Stomach (tissue), 19 donors: ENCODE measurements at places on chromosomes 5 and 9. TPM values are rescaled to one million over a fixed set of nuclear protein-coding genes. Genes with fewer than 3 reads are reported as not detected.

Gene HSPB3
- total RNA-seq: 9.4 TPM

Gene GFPT2
- 54.5 TPM for total RNA-seq

Gene ZCCHC10
- 16.5 TPM for total RNA-seq

Gene BTNL9
- total RNA-seq: 14.1 TPM

Gene PITX1
- 91.1 TPM for total RNA-seq

DNA sequence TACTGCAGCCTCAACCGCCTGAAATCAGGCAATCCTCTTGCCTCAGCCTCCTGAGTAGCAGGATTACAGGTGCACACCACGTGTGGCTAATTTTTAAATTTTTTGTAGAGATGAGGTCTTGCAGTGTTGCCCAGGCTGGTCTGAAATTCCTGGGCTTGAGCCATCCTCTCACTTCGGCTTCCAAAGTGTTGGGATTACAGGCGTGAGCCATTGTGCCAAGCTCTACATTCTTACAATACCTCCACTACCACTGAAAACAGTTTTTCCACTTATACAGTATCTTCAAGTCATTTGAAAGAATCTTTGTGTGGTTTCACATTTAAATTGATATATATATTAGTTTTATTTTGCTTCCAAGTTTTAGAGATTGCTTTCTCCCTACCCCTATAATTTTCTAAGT, 42.6 kb downstream of the LARP1 start:
- no peak for DNase-seq
- no peaks in the 10 kb centered on the region for H3K27me3 ChIP-seq
- H3K36me3 ChIP-seq: peaks cover 95% of the 10 kb centered on the region
- no peak overlapping the region for H3K4me3 ChIP-seq

GRCh38 chr5:38249301-38249700, 9.1 kb upstream of the EGFLAM start:
- no peaks in the 10 kb centered on the region for H3K36me3 ChIP-seq
- DNase-seq: no peak
- H3K4me3 ChIP-seq: no peak overlapping the region
- no peaks in the 10 kb centered on the region for H3K4me1 ChIP-seq

DNA sequence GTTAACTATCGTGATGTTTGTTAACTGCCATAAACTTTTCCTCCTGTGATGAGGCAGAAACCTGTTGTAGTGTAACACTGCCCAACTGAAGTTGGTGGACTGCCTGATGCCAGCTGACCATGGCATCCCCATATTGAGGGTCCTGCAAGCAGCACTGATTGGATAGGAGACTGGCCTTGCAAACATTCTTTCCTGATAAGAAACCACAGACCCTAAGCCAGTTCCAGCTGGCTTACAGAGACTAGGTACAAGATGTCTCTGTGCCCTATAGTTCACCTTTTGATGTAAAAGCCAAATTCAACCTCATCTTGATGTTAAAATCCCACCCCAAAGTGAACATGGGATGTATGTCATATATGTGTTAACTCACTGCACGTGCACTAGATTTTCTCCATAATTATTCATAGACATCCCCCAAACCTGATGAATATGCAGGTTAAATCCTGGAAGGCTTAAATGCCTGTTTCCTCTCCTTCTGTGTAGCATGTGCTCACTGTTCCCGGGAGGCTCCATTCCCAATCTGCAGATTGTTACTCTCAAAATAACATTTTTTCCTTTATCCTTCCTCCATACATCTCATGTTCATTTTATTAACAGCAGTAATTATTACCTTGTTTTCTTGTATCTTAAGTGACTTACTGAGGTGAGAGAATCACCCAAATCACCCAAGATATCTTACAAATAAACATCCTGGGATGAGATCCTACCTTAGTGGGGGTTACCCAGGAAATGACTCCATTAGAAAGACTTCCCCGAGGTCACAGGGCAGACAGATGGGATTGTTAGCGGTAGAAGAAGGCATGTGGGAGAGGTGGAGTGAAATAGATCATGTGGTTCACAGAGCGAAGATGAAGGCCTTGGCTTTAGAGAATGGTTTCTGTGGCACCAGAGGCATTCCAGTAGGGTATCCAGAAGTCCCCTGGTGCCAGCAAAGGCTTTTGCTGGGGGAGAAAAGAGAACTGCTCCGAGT, 566.7 kb downstream of the CCDC171 start:
- no peaks in the 10 kb centered on the region for H3K27me3 ChIP-seq
- H3K27ac ChIP-seq: no peak overlapping the region
- H3K4me3 ChIP-seq: no peak overlapping the region
- no peak for DNase-seq
- no peaks in the 10 kb centered on the region for H3K4me1 ChIP-seq

- no peak overlapping the region for H3K4me3 ChIP-seq
- H3K36me3 ChIP-seq: no peaks in the 10 kb centered on the region
- peak; percentile 76 for DNase-seq
- H3K27ac ChIP-seq: no peak overlapping the region
- H3K4me1 ChIP-seq: peaks cover 33% of the 10 kb centered on the region
These were observed 76.1 kb downstream of the ARRDC3 start for GRCh38 chr5:91307048-91307447.

- H3K27me3 ChIP-seq: no peaks in the 10 kb centered on the region
- no peak overlapping the region for H3K27ac ChIP-seq
- H3K4me1 ChIP-seq: no peaks in the 10 kb centered on the region
- no peak overlapping the region for H3K4me3 ChIP-seq
- H3K36me3 ChIP-seq: no peaks in the 10 kb centered on the region
These were observed 99.4 kb downstream of the LIX1 start for GRCh38 chr5:97042996-97043395.
